Bronchus fibroblast of lung (primary cell): ENCODE measurements at places on chromosomes 7 and 10. TPM values are rescaled to one million over a fixed set of nuclear protein-coding genes. Genes with fewer than 3 reads are reported as not detected.

The FGFBP3 gene
- 1.3 and 2.2 TPM in 2 replicates for total RNA-seq

The GARIN1A gene
- 0.34 and 0.45 TPM in 2 replicates for total RNA-seq

The DLG5 gene
- 21.9 and 22.6 TPM in 2 replicates for total RNA-seq

The CRHR2 gene
- total RNA-seq, result not detected in 2 replicates

The ADAMTS14 gene
- total RNA-seq, result under 0.01 and 0.34 TPM in 2 replicates

The ACTL6B gene
- total RNA-seq, result not detected in 2 replicates

The AGBL3 gene
- 0.15 and 0.17 TPM in 2 replicates for total RNA-seq

The FAM25A gene
- total RNA-seq, result not detected in 2 replicates
